ENCODE measurements at places on chromosomes 4 and X.

DNA sequence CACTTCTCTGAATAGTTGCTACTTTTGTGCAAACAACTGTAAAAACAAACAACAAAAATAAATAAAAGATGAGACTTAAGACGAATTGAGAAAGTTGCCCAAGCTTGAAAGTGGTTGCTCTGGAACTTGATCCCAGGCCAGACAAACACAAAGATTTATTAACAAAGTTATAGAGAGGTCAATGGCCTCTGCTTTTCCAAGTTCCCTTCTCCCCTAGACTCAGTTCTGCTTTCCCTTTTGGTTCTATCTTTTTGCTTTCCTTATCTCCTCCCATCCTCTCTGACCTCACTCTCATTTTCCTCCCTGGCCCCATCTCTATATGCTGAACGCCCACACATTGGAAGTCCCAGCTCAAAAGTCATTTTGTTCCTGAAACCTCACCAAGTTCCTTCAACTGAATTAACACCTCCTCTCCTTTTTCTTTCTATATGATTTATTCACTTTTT lies 82.7 kb downstream of the MXRA5 start:
- no peak for DNase-seq

GRCh38 chr4:111562826-111563225 lies 582.4 kb upstream of the FAM241A start:
- DNase-seq, result no peak

DNA sequence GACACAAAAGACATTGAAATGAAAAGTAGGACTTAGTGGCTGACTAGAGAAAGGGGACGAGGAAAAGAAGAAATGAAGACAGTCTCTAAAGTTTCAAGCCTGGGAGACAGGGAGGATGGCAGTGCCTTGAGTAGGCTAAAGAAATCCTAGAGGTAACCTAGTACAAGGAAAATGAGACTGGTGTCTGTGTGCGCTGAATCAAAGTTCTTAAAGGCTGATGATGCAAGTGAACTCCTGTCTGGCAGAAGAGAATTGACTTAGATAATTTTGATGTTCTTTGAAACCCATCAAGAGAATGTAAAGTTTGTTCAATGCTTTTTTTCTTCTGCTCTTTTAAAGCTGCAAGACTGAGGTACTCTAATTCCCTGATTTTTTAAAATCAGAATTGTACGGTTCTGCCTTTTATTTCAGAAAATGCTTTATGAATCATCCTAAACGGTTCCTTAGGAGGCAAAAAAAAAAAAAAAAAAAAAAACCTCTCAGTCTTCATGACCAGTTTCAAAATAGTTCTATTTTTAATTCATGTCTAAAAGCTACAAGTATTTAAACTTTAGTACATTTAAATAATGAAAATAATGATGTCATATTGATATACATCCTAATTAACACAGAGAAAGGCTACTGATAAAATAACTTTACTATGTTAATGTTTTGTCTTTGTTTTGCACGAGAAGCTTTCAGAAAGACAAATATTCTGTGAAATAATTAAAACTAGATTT lies 189.8 kb downstream of the PPP3CA start:
- no peak for DNase-seq

DNA sequence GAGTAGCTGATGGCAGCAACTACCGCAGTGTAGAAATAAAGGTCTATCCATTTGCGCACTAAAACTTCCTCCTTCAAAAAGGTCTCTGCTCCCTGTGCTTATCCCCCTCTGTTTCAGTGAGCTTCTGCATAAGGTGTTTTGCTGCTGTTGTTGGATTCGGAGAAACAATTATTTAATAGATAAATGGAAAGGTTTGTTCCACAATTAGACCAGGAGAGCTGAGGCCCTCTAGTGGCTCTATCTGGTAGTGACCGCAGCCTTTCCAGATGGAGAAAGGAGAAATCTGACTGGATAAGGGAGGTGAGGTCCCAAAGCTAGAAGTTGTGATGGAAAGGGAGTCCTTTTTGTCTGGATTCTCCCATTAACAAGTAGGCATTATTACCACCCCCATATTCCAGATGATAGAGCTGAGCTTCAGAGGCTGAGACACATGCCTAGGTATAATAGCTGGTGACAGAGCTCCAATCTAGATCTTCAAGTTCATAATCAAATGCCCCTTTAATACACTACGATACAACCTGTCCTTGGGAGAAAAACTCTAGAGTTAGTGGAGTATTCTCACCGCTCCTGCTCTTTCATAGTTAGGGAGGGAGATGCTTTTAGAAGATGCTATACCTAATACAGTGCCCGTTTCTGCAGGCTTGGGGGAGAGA lies 5.1 kb upstream of the GABRQ start:
- DNase-seq, result no peak

All from naive thymus-derived CD8-positive, alpha-beta T cell (primary cell).